ENCODE measurements at places on chromosomes 2 and 18.

DNA sequence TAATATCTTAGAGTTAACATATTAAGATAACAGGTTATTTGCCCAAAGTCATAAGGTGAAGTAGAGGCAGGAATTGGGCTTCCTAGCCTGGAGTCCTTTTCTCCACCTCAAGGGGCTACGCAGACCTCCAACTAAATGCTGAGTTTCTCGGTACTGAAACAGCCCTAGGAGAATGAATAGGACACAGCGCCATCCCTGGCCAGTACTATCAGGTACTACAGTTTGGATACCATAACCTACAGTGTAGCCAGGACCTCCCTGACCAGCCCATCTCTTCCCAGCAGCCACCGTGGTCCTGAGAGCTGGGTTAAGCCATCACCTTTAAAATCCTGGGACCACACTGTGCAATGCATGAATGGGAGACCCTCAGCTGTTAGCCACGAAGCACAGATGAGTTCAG is 15.7 kb downstream of the CASP8 start:
- no peak overlapping the region for H3K4me3 ChIP-seq
- H3K4me1 ChIP-seq, result no peaks in the 10 kb centered on the region
- no peaks in the 10 kb centered on the region for H3K27me3 ChIP-seq
- peaks cover 58% of the 10 kb centered on the region for H3K36me3 ChIP-seq
- no peak overlapping the region for H3K27ac ChIP-seq

- peak overlapping the region; percentile 64 for H3K27ac ChIP-seq
- peaks cover 24% of the 10 kb centered on the region for H3K4me1 ChIP-seq
- no peaks in the 10 kb centered on the region for H3K36me3 ChIP-seq
- no peak overlapping the region for H3K4me3 ChIP-seq
- H3K27me3 ChIP-seq, result no peaks in the 10 kb centered on the region
- no peak for DNase-seq
Observed at GRCh38 chr18:50158866-50159653, 35.9 kb downstream of the MYO5B start.

GRCh38 chr2:242058116-242058680 is 188.7 kb downstream of the RTP5 start:
- H3K4me1 ChIP-seq, result no peaks in the 10 kb centered on the region
- H3K27ac ChIP-seq, result no peak overlapping the region
- H3K36me3 ChIP-seq, result no peaks in the 10 kb centered on the region
- no peak overlapping the region for H3K4me3 ChIP-seq
- DNase-seq, result no peak

GRCh38 chr2:232878855-232879617 is 9.0 kb downstream of the SNORC start:
- H3K4me3 ChIP-seq, result no peak overlapping the region
- no peak overlapping the region for H3K27ac ChIP-seq
- DNase-seq, result no peak
- H3K36me3 ChIP-seq, result peaks cover 10% of the 10 kb centered on the region
- H3K4me1 ChIP-seq, result peaks cover 20% of the 10 kb centered on the region

DNA sequence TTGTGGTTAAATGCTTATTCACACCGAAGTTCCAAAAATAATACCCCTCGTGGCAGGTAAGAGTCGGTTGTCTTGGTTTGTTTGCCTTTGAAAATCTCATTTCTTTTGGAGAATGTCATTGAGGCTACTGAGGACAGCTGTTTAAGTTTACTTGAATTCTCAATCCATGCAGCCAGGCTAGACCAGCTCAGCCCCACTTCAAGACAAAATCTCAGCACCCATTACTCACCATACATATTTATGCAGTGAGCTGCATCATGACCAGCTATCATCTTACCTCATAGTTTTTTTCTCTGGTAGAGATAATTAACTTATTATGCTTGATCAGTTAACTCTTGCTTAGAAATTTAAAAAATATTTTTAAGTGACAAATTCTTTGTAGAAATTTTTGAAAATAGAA is 115.9 kb downstream of the HAUS1 start:
- DNase-seq, result no peak
- no peak overlapping the region for H3K27ac ChIP-seq

DNA sequence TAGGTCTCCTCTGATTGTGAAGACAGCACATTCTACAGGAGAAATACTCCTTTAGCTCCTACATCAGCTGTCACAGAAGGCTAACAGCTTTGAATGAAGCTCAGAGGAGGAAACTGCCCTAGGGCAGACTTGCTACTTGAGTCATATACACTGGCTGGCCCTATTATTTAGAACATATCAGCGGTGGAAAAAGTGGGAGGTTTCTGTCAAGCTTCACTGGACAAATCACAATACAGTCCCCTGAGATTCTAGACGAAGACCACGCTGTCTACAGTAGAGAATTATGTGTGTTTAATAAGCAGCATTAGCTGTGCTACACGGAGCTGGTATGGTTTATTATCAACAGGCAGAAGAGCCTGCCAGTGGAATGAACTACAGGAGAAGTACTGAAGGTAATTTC is 230.9 kb upstream of the FSIP2 start:
- H3K27me3 ChIP-seq, result no peaks in the 10 kb centered on the region
- DNase-seq, result no peak
- H3K36me3 ChIP-seq, result no peaks in the 10 kb centered on the region
- no peak overlapping the region for H3K27ac ChIP-seq
- no peaks in the 10 kb centered on the region for H3K4me1 ChIP-seq
- H3K4me3 ChIP-seq, result no peak overlapping the region

GRCh38 chr18:58231930-58232329 is 187.9 kb downstream of the NEDD4L start:
- no peak overlapping the region for H3K27ac ChIP-seq
- H3K27me3 ChIP-seq, result no peaks in the 10 kb centered on the region
- no peaks in the 10 kb centered on the region for H3K36me3 ChIP-seq

DNA sequence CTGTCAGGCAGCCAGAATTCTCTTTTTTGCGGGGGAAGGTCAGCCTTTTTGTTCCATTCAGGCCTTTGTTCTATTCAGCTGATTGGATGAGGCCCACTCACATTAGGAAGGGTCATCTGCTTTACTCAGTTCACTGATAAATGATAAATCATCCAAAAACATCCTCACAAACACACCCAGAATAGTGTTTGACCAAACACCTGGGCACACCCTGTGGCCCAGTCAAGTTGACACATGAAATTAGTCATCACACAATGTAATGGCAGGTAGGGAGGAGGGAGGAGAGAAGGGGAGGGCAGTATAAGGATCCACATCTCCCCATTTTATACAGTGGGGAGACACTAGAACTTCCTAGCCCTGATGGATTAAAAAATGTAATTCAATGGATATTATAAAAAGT is 8.3 kb upstream of the RMC1 start:
- no peak overlapping the region for H3K4me3 ChIP-seq
- peaks cover 7% of the 10 kb centered on the region for H3K4me1 ChIP-seq
- no peak for DNase-seq
- no peaks in the 10 kb centered on the region for H3K36me3 ChIP-seq

GRCh38 chr2:193946806-193947205 is 1710.2 kb upstream of the SLC39A10 start:
- no peaks in the 10 kb centered on the region for H3K4me1 ChIP-seq
- H3K4me3 ChIP-seq, result no peak overlapping the region
- no peak for DNase-seq
- no peaks in the 10 kb centered on the region for H3K27me3 ChIP-seq
- no peak overlapping the region for H3K27ac ChIP-seq

- H3K4me3 ChIP-seq, result no peak overlapping the region
- no peak for DNase-seq
- H3K4me1 ChIP-seq, result no peaks in the 10 kb centered on the region
- H3K36me3 ChIP-seq, result no peaks in the 10 kb centered on the region
- H3K27me3 ChIP-seq, result no peaks in the 10 kb centered on the region
- no peak overlapping the region for H3K27ac ChIP-seq
Observed at GRCh38 chr2:35891528-35891927, 464.1 kb upstream of the CRIM1 start.

Measured in suprapubic skin (tissue), 4 donors.